ENCODE measurements at places on chromosomes 2 and 18.

DNA sequence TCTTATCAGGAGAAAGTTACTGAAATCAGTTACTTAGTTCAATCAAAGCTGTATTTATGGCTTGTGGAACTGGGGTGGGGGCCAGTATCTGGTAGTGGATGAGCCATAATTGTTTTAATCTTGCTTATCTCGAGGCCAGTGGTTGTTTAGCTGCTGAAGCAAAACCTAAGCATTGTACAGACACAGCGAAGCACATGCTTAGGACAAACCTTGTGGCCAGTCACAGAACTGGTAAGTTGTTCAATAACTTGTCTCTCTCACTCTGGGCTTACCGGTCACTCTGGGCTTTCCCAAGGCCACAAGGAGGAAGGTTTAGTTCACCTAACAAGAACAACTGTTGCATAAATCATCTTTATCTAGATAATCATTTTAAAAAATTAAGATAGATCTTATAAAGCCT, 296.6 kb upstream of the NETO1 start:
- no peak for DNase-seq

GRCh38 chr2:85564144-85564563, 2.9 kb upstream of the GGCX start:
- DNase-seq: no peak

- no peak for DNase-seq
Measured at GRCh38 chr2:135238651-135239050, 186.6 kb downstream of the RAB3GAP1 start.

GRCh38 chr18:32019251-32019948, 775 bp downstream of the RNF125 start:
- peak; percentile 82 for DNase-seq

- no peak for DNase-seq
Measured at GRCh38 chr18:62721839-62722795, 6.8 kb downstream of the PHLPP1 start.

GRCh38 chr2:206693399-206694137, 24.6 kb downstream of the DYTN start:
- no peak for DNase-seq

- DNase-seq: no peak
Measured at GRCh38 chr2:232592772-232593395, 40.5 kb upstream of the EFHD1 start.

- DNase-seq: no peak
Measured at GRCh38 chr2:205816268-205816667, 134.0 kb downstream of the NRP2 start.

DNA sequence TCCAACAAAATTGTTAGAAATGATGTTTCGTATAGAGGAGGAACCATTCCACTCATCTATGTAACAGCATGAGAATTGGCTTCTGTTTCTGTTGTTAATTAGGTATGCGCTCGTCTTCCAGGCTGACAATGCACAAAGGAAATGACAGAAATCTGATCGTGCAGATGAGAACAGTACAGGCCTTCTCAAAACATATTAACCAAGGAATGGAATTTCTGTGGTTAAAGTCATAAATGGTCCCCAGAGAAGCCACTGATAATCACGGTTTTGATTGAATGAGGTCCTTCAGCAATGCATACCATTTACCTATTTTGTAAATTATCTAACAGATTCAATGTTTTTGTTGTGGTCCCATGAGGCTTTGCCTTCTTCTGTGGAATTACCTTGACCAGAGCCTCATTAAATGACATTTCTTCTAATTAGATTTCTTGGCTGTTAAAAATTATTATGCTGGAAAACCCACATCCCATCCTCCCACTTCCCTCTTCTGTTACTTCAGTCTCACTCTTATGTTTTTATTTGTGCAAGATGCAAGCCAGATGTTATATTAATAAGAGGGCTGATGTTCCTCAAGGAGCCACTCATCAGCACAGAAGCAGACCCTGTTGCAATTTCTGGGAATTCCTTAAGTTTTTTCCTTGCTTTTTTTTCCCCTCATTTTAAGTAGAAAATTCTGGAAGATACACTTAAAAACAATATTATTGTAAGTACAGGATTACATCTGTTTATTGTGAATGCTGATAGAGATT, 395.8 kb downstream of the PID1 start:
- no peak for DNase-seq

DNA sequence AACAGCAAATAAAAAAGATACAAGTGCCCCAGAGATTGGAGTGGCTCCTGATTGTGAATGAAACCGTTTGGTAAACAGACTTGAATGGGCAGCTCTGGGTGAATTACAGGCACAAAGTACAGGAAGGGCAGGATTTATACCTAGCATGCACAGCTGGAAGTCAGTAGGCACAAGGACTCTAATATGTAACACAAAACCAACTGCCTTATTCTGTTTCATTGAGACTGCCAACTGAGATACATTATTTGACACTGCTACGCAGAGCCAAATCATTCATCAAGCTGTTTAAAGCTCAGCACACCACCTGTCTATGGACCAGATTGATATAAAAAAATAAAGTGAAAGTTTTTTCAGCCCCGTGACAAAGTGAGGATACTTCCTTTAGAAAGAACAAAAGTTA, 541.2 kb downstream of the NUP35 start:
- no peak for DNase-seq
